Esophagus muscularis mucosa (tissue), 4 donors: ENCODE measurements at places on chromosomes 12 and 14. TPM values are rescaled to one million over a fixed set of nuclear protein-coding genes. Genes with fewer than 3 reads are reported as not detected.

GRCh38 chr12:9711664-9712063 is 21.2 kb downstream of the CLECL1 start:
- no peak for DNase-seq

The DIO2 gene
- total RNA-seq = 31.5 TPM

The RNASE3 gene
- total RNA-seq = 0.83 TPM

The CNTN1 gene
- 44.2 TPM for total RNA-seq
